ENCODE measurements at places on chromosomes 6 and 20.

GRCh38 chr6:165621940-165622339 lies 41.1 kb downstream of the PDE10A start:
- DNase-seq: no peak

DNA sequence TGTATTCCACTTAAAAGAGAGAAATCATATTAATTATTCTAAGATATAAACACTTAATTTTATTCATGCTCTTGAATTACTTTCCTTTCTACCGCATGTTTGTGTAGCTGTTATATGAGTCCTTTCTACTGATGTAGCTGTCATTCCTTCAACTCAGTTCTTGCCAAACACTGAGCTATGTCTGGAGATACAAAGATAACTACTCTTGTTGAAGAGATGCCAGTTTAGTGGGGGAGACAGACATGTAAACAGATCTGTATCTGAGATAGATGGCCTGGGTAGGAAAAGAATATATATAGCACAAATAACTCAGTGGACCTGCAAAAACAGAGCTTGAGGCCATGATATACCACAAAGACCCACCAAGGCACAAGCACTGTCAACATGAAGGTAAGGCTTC lies 157.3 kb downstream of the BTBD9 start:
- no peak for DNase-seq

DNA sequence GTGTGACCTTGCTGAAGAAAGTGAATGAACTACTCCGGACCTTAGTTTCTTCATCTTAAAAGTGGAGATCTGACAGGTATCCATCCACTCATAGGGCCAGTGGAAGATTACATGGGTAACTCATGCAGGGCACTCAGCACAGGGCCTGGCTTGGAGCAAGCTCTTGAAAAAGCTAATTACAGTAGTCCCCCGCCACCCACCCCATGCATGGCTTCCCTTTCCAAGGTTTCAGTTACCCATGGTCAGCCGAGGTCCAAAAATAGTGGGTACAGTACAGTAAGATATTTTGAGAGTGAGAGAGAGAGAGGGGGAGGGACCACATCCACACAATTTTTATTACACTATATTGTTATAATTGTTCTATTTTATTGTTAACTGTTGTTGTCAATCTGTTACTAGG lies 7.1 kb upstream of the PMEPA1 start:
- no peak for DNase-seq

- DNase-seq: no peak
These were observed 180.6 kb upstream of the HTR1E start for GRCh38 chr6:86756640-86757229.

DNA sequence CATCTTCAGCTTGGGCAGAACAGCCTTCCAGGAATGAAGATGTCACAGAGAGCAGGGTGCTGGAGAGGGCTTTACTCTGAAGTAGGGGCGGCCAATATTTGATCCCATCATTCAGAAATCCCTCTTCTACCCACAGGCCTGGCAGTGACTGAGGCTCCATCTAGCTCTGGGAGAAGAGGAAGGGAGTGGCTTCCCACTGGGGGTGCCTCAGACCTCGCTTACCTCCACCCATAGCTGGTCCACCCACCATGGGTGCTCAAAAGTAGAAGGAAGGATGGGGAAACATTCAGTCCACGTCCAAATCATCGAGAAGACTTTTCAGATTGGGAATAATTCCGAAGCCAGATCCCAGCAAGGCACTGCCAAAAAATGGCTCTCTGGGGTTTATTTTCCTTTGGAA lies 11.8 kb upstream of the THBD start:
- no peak for DNase-seq

- DNase-seq: peak; percentile 31
These were observed 47.1 kb upstream of the ENTPD6 start for GRCh38 chr20:25148181-25148981.

- DNase-seq: no peak
These were observed 42.8 kb upstream of the TAF8 start for GRCh38 chr6:42007286-42008137.

DNA sequence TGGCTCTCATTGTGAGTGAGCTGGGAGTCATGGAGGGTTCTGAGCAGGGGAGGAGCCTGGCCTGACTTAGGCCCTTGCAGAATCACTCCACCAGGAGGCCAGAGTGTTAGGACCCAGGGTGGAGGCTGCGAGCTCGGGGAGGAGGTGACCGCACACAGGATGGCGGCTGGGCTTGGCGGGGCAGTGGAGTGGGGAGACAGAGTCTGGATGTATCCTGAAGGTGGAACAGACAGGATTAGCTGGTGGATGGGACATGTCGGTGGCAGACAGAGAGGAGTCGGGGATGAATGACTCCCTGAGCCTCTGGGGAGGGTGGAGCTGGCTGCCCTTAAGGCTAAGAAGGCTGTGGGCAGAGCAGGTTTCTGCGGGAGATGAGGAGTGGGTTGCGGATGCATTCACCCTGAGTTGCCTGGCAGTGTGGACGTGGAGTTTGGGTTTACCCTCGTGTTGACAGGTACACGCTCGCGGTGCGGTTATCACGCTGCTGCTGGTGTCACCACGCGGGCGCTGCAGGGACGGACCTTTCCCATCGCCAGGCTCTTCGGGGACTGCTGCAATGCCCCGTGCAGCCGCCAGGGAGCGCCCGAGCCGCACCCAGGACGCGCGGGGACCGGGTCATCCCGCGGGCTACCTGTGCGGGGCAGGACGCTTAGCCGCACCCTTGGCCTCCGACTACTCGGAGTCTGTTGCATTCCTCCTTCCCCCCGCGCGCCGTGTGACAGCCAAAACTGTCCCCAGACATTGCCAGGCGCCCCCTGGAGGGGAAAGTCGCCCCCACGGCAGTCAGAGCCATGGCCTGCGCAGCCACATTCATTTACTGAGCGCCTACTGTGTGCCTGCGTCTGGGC lies 43.0 kb upstream of the PTGIS start:
- peak; percentile 65 for DNase-seq

DNA sequence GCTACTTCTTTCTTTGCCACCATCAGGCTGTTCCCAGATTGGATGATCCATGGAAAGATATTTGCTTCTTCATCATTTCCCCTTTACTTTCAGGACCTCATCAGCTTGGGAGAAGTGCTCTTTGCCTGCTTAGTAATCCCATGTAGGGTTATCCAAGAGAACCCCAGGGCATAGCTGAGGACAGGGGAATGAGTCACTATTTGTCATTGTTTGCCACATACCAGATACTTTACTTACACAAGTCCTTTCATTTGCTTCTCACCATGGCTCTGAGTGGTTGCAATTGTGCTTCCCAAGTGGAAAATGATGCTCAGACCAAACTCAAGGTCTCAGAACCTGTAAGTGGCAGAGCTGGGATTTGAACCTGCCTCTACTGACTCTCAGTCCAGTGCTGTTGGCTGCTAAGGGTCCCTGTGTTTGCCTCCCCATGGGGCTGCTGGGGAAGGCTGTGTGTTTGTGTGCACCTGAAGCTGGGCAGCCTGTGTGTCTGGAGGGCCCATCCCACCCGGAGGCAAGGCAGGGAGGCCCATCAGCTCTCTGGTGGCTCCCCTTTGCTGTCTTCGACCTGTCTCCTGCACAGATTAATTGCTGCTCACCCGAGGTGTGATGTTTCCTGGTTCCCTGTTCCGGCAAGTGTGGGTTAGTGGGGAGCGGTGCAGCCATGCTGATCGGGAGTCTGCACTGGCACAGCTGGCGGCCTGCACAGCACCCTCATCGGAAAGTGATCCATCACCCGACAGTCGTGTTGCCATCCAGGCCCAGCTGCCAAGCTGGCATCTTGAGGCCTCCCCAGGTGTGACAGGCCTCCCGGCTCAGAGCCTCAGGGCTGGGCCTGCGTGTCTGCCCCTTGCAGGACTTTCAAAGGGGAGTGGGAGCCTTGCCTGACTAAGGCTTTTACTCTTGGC lies 228.8 kb downstream of the DHX35 start:
- DNase-seq: no peak

GRCh38 chr20:45346291-45346718 lies 1.9 kb downstream of the SDC4 start:
- DNase-seq: no peak

GRCh38 chr6:21478883-21479539 lies 114.5 kb upstream of the SOX4 start:
- DNase-seq: no peak

DNA sequence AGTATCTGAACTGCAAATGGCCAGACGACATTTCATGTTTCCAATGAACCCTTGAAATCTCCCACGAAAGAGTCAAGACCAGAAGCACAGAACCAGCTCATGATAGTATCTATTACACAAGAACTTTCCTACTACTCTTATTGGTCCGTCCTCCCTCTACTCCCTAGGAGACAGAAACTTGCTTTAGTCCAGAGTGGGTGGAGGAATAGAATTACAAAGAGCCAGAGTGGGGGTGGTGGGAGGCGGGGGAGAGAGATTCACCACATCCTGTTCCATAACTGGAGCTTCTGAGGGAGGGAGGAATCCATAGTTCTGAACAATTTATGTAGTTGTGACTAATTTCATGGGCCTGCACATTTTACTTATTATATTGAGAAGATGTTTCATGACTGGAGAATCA lies 18.5 kb upstream of the WFDC10A start:
- no peak for DNase-seq

GRCh38 chr6:102411796-102412195 lies 1018.3 kb downstream of the GRIK2 start:
- no peak for DNase-seq

DNA sequence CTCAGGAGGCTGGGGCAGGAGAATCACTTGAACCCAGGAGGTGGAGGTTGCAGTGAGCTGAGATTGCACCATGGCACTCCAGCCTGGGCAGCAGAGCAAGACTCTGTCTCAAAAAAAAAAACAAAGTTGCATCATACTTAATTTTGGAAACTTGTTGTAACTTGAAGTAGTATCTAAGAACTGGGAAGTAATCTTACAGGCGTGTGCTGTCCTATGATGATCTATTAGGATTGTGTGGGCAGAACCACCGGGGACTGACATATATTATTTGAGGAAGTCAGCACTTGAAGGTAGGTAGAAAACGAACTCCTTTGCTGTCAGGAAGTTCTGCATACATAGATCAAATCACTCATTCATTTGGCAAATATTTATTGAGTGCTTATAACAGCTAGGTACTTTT lies 188.5 kb downstream of the ZNF217 start:
- no peak for DNase-seq

GRCh38 chr20:14616003-14616402 lies 278.6 kb upstream of the FLRT3 start:
- no peak for DNase-seq

DNA sequence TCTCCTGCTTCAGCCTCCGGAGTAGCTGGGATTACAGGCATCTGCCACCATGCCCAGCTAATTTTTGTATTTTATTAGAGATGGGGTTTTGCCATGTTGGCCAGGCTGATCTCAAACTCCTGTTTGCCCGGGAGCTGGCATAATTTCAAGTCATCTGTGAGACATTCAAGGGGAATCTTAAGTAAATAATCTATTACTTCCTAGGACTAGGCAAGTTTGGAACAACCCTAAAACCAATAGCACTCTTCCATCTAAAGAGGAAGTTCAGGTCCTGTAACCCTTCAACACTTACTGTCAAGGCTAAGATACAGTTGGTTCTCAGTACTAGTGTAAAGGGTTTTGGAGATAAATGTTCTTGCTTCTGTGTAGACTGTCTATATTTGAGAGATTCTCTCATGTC lies 267.8 kb upstream of the IRAK1BP1 start:
- DNase-seq: no peak
